Common myeloid progenitor, CD34-positive (primary cell): ENCODE measurements at places on chromosomes 7 and 10.

DNA sequence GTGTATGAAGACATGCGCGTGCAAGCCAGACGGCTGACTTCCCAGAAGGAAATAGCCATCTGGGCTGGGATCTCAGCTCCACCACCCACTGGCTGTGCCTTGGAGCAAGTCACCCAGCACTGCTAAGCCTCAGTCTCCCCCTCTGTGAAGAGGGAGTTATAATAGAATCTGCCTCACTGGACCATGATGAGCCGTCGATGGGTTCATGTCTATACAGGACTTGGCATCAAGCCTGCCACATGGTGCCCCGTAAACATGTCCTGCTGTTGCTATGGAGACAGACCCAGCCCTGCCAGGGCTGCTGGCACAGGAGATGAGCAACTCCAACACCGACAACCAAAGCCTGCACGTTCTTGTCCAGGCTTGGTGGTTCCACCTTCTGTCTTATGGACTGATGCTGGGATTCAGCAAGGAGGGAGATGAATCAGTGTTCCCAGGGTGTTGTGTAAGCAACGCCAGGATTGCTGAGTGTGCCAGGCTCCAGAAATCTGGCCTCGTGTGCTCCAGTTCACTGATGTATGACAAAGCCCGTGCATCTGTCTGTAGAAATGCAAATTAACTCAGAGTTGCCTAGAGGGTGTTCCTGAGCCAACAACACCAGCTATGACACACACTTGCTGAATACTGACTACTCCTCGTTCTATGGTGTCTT lies 5.6 kb downstream of the GPR15LG start:
- peaks cover 11% of the 10 kb centered on the region for H3K4me1 ChIP-seq
- no peak overlapping the region for H3K27ac ChIP-seq
- no peaks in the 10 kb centered on the region for H3K36me3 ChIP-seq
- DNase-seq, result no peak
- H3K27me3 ChIP-seq, result no peaks in the 10 kb centered on the region

DNA sequence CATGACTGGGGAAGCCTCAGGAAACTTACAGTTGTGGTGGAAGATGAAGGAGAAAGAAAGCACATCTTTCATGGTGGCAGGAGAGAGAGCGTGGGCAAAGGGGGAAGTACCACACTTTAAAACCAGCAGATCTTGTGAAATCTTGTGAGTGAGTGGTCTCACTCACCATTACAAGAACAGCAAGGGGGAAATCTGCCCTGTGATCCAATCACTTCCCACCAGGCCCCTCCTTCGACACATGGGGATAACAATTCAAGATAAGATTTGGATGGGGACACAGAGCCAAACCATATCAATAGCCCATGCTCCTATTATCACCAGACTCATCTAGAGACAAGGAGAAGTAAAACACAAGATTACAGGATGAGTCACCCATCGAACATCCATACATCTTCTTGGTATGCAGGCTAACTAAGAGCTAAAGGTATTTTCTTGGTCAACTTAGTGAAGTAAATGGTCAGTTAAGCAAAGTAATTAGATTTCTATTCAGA lies 55.3 kb upstream of the YAE1 start:
- no peak overlapping the region for H3K4me3 ChIP-seq
- no peak for DNase-seq
- peaks cover 68% of the 10 kb centered on the region for H3K4me1 ChIP-seq
- no peaks in the 10 kb centered on the region for H3K27me3 ChIP-seq
- no peaks in the 10 kb centered on the region for H3K36me3 ChIP-seq

DNA sequence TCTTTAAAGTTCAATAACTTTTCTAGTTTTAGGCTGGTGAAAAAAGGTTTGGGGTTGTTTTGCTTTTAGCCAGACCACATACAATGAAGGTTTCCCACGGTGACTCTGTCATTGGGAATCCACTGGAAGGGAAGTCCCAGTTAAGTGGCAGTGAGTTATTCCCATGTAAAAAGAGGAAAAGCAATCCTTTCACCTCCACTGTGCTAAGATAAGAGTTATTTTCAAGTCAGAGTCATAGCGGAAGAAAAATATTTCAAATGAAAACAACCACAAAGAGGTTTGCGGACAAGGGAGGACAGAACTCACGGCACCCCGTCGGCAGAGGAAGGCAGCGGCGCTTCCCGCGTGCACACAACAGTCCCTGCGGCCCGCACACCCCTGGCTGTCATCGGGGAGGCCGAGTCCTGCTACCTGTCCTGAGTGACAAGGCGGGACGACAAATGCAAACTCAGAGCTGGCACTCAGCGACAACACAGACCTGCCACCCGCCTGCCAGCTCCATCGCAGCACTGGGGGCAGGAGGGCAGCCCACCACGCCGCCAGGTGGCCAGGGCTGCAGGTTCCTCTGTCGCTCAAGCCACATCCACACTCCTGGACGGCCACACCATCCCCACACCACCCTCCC lies 9.3 kb upstream of the PAPOLB start:
- H3K4me1 ChIP-seq, result peaks cover 4% of the 10 kb centered on the region

DNA sequence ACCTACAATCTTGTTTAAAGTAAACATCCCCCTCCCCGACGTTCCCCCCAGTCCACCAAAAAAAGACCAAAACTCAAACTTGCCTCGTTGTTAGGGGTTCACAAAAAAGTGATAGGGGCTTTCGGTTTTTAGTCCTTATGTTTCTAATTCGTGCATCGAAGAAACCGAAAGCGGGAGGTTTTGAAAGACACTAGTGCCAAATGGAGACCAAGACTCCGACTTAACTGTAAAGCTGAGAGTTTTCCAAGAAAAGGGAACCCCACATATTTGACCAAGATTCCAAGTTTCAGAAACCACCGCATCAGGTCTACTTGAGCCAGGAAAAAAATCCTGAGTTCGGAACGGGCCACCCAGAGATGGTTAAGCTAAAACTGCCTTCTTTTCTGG lies 534 bp downstream of the PSMA2 start:
- DNase-seq, result no peak
- H3K4me1 ChIP-seq, result peaks cover 47% of the 10 kb centered on the region
- H3K36me3 ChIP-seq, result peaks cover 6% of the 10 kb centered on the region
- peak overlapping the region; percentile 96 for H3K4me3 ChIP-seq
- H3K27ac ChIP-seq, result peak overlapping the region; percentile 85

- H3K4me1 ChIP-seq, result peaks cover 5% of the 10 kb centered on the region
- DNase-seq, result no peak
- H3K4me3 ChIP-seq, result no peak overlapping the region
- no peaks in the 10 kb centered on the region for H3K36me3 ChIP-seq
Measured at GRCh38 chr7:72298912-72299311, 113.2 kb downstream of the CALN1 start.

- no peak overlapping the region for H3K27ac ChIP-seq
- H3K4me1 ChIP-seq, result peaks cover 18% of the 10 kb centered on the region
- H3K4me3 ChIP-seq, result no peak overlapping the region
Measured at GRCh38 chr10:68075550-68076004, 494 bp upstream of the HERC4 start.

GRCh38 chr7:32264702-32265284 lies 194.6 kb upstream of the PDE1C start:
- H3K4me1 ChIP-seq, result peaks cover 35% of the 10 kb centered on the region
- no peak for DNase-seq
- peak overlapping the region; percentile 14 for H3K4me3 ChIP-seq

GRCh38 chr10:14384915-14385314 lies 54.2 kb upstream of the FRMD4A start:
- H3K27ac ChIP-seq, result no peak overlapping the region
- H3K4me3 ChIP-seq, result no peak overlapping the region
- no peaks in the 10 kb centered on the region for H3K4me1 ChIP-seq
- no peaks in the 10 kb centered on the region for H3K36me3 ChIP-seq

DNA sequence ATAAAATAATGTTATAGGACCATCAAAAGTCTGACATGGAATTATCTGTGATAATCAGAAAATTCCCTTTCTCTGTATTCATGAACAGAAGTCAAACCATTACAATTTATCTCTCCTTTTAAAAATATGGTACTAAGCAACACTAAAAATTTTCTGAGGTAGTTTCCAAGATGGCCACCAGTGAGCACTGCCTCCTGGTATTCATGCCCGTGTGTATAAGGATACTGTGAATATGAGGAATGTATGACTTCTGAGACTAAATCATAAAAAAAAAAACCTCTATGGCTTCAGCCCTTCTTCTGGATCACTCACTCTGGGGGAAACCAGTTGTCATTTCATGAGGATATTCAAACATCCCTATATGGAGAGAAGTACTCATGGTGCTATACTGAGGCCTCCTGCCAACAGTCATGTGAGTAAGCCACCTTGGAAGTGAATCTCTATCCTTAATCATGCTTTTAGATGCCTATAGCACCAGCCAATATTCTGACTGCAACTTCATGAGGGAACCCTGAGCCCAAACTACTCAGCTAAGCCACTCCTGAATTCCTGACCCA lies 41.1 kb downstream of the SIRT1 start:
- H3K4me1 ChIP-seq, result no peaks in the 10 kb centered on the region
- no peak overlapping the region for H3K4me3 ChIP-seq
- no peak overlapping the region for H3K27ac ChIP-seq
- peaks cover 14% of the 10 kb centered on the region for H3K36me3 ChIP-seq
- no peaks in the 10 kb centered on the region for H3K27me3 ChIP-seq

- DNase-seq, result no peak
- H3K36me3 ChIP-seq, result no peaks in the 10 kb centered on the region
- H3K27ac ChIP-seq, result no peak overlapping the region
- H3K4me3 ChIP-seq, result no peak overlapping the region
Measured at GRCh38 chr7:108033776-108034497, 31.0 kb upstream of the LAMB1 start.

DNA sequence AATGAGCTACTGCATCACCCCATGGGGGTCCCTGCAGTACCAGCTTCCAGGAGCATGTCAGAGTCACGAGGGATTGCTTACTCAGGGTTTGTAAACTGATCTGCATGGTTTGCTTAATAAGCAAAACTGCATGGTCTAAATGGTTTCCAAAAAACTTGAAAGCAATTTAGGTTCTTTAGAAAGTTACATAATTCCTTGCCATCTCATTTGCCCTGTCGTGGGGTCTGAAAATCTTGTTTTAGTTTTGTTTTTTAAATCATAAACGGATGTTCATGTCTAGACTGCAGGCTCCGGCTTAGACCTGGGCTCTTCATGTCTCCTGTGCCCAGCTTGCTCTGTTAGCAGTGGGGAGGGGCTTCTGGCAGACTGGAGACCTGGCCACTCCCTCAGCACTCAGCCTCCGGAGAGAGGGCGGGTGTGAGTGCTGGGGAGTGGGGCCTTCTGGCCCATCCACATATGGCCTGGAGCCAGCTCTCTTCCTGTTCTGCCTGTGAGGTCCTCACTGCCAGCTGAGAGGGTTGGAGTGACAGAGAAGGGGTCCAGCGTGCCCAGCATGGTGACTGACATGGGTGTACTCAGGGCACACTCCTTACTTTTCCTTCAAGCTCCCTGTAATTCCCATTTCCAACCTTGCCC lies 17.5 kb downstream of the PRF1 start:
- H3K4me3 ChIP-seq, result no peak overlapping the region
- DNase-seq, result peak; percentile 83
- H3K36me3 ChIP-seq, result no peaks in the 10 kb centered on the region
- H3K27me3 ChIP-seq, result no peaks in the 10 kb centered on the region
- no peak overlapping the region for H3K27ac ChIP-seq

- peaks cover 57% of the 10 kb centered on the region for H3K27me3 ChIP-seq
- DNase-seq, result peak; percentile 9
- H3K4me1 ChIP-seq, result peaks cover 42% of the 10 kb centered on the region
- no peak overlapping the region for H3K27ac ChIP-seq
Measured at GRCh38 chr7:28953633-28954032, 4.5 kb downstream of the TRIL start.

DNA sequence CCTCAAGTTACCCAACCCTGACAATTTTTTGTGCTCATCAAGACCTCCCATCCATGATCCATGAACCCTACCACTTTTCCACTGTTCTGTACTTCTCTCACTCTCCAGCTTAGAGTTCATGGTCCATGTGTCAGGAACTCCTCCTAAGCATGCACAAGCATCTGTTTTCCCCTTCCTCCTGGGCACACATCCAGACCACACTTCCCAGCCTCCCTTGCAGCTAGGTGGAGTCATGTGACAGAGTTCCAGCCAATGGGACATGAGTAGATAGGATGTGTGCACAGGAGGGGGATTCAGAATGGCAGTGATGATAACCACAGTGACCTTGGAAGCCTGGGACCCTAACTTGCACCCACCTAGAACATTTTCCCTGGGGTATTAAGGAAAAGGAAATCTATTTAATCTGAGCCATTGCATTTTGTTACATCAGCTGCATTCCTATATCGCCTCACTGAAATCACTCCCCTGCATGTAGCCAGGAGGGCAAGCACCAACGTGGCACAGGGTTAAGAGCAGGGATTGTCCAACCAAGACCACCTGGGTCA lies 9.6 kb upstream of the FRMPD2 start:
- peaks cover 7% of the 10 kb centered on the region for H3K4me1 ChIP-seq
- H3K4me3 ChIP-seq, result no peak overlapping the region
- no peak overlapping the region for H3K27ac ChIP-seq
- H3K27me3 ChIP-seq, result no peaks in the 10 kb centered on the region
- no peaks in the 10 kb centered on the region for H3K36me3 ChIP-seq

DNA sequence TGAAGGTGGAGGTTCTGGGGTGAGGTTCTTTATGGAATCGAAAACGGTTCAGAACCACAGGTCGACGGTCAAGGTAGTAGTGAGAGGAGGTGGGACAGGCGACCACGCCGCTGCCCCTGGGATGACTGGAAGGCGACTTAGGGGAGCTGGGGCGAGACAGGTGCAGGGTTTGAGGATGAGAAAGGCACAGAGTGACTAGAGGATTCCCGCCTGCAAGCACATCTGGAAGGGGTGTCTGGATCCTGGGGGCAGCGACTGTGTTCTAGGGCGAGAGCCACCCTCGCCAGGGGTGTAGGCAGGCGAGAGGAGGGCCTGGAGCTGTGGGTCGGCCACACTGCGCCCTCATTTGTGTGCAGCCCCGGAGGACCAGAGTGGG lies 468 bp upstream of the IRF5 start:
- H3K27ac ChIP-seq, result peak overlapping the region; percentile 82
- peaks cover 6% of the 10 kb centered on the region for H3K36me3 ChIP-seq
- H3K27me3 ChIP-seq, result no peaks in the 10 kb centered on the region
- no peak for DNase-seq
- peak overlapping the region; percentile 89 for H3K4me3 ChIP-seq

DNA sequence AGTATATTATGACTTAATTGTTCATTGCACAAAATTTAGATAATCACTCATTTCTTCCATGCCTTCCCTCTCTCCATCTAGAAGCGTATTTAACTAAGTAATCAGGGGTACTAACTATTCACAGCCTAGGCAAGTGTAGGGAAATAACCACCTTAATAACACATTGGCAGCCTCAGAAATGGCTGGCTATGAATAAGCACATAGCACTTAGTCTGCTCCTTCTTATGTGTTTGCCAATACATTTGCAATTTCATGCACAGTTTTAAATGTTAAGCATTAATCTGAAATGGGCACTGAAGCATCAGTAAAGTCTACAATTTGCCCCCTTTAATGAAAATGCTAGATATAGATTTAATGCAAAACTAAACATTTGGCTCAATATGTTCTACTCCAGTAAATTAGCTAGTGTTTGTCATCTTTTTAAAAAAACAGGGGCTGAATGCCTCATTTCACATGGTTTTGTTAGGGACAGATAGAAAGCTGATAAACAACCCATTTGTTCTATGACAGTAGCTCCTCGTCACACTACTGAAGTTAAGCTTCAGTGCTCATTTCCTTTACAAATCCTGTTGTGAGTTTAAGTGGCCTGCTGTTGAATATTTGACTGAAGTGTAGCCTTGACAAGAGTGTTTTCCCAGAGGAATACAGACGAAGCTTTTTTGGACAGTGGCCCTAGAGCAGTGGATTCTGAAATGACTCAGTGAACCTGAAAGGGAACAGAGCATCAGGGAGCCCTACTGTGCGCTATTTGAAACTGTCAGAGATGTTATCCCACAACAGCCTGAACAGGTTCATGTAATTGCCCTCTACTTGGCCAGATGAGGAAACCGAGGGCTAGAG lies 30.5 kb downstream of the HHEX start:
- no peak overlapping the region for H3K4me3 ChIP-seq
- no peak overlapping the region for H3K27ac ChIP-seq
- H3K36me3 ChIP-seq, result no peaks in the 10 kb centered on the region
- H3K27me3 ChIP-seq, result no peaks in the 10 kb centered on the region
